Spinal cord (tissue), 10 donors: ENCODE measurements at places on chromosomes 2 and 18. TPM values are rescaled to one million over a fixed set of nuclear protein-coding genes. Genes with fewer than 3 reads are reported as not detected.

The RAX gene
- polyA plus RNA-seq, result not detected

DNA sequence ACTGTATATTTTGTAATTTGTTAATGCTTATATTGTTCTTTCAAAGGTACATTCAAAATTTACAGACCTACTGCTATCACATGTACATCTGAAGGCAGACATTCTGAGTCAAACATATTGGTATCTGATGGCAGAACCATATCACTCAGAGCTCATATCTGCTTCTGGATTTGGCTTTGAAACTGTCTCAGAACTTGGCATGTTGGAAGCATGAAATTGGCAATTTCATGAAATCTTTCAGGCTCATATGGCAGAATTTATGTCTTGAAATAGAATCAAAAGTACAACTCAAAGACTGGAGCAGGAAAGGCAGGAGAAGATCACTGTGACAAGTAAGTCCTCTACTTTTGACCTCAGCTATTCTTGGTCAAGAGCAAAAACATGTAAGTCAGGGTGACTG lies 202.3 kb downstream of the LRP1B start:
- no peaks in the 10 kb centered on the region for H3K27me3 ChIP-seq
- H3K4me3 ChIP-seq, result no peak overlapping the region
- H3K4me1 ChIP-seq, result no peaks in the 10 kb centered on the region
- no peaks in the 10 kb centered on the region for H3K36me3 ChIP-seq
- no peak for DNase-seq

The SLC38A11 gene
- 2.2 TPM for polyA plus RNA-seq

- no peaks in the 10 kb centered on the region for H3K27me3 ChIP-seq
- no peaks in the 10 kb centered on the region for H3K36me3 ChIP-seq
- DNase-seq, result no peak
- no peak overlapping the region for H3K4me3 ChIP-seq
- no peaks in the 10 kb centered on the region for H3K4me1 ChIP-seq
These were observed 279.7 kb downstream of the NRXN1 start for GRCh38 chr2:50752237-50752636.

DNA sequence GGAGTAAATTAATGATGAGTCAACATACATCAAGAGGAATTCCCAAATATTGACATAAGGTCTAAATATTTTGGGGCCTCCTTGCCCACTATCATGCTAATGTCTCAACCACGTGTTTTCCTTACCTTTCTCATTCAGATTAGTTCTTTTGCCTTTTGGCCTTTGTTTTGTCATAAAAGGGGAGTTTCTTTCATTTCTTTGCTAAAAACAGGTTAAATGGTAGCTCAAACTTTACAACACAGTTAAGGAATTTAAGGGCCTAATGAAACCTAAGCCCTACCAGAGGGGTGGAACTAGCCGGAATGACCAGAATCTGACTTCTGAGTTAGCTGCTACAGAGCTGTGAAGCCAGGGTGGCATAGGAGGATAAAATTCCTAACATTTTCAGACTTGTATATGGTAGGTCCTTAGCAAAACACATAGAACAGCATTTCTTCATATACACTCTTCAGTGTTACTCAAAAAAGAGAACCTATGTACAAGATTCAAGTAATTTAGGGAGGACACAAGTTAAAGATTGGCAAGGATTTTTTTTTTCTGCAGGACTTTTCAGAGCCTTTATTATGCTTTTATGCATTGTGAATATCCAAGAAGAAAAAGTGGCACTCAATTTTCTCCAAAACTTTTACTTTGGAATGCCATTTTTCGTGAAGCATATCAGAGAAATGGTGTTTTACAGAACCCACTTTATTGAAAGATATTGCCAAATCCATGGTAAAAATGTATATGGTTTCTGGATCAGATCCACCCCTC lies 633.1 kb downstream of the ARHGAP15 start:
- no peaks in the 10 kb centered on the region for H3K27me3 ChIP-seq
- H3K27ac ChIP-seq, result no peak overlapping the region
- H3K36me3 ChIP-seq, result no peaks in the 10 kb centered on the region
- DNase-seq, result no peak
- H3K4me3 ChIP-seq, result no peak overlapping the region
